ENCODE measurements at places on chromosomes 16 and 17.

DNA sequence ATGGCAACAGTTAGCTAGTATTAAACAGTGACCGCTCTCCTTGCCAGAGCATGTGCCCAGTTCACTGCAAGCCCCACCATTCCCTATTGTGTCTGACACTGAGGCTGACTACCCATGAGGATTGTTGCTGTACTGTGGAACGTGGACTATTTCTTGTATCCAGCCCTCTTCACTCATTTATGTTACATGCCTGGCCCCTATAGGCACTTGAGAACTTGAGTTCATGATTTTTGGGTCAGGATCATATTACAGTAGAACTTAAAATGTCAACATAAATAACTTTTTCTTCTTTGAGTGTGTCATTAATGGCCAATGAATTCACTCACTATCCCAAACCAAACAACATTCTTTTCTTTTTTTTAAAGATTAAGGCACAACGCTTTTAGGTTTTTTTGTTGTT lies 55.7 kb downstream of the LYRM1 start:
- peak; percentile 55 for DNase-seq

GRCh38 chr17:80068301-80069222 lies 32.1 kb downstream of the CCDC40 start:
- peak; percentile 82 for DNase-seq

GRCh38 chr17:66540131-66540781 lies 237.8 kb downstream of the PRKCA start:
- peak; percentile 85 for DNase-seq

- no peak for DNase-seq
Observed at GRCh38 chr17:19726631-19727376, 10.4 kb upstream of the SLC47A2 start.

DNA sequence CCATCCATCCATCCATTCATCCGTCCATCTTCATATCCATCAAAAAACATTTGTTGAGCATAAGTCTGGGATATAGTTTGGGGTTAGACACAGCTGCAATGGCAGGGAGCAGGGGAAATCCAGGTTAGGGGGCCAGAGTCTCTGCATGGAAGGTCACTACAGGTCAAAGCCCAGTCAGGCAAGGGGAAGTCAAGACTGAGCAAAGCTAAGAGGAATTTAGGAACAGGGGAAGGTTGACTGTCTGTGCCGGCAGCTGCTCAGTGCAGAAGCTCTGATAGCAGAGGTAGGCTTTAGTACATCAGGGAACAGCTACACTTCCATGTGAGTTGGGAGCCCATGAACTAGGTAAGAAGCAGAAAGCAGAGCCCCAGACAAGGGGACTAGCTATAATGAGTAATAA lies 68.1 kb downstream of the IRF8 start:
- no peak for DNase-seq

DNA sequence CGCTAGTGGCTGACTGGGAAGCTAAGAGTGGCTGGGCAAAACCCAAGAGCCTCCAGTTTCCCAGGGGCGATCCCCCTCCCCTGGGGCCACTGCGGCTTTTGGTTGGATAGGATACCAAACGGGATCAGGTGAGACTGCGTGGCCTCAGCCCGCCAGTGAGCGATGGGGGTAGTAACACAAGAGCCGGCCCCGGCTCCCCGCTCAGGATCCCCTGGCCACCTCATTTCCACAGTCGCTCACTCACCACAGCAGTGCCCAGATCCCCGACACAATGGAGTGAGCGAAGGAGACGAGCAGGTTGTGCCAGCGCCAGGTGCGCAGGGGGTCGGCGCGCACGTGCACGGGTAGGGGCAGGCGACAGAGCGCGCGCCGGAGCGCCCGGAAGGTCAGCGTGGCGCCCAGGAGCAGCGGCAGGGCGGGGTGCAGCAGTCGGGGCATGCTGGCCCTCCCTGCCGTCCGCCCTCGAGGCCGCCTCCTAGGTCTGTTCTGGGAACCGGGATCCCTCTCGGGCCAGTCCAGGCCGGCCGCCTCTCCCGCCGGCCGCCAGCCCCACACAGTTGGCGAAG lies 290 bp downstream of the TLCD1 start:
- DNase-seq, result peak; percentile 88

- no peak for DNase-seq
Observed at GRCh38 chr17:70053241-70054234, 21.5 kb upstream of the KCNJ16 start.

GRCh38 chr16:66020642-66021041 lies 345.8 kb upstream of the CDH5 start:
- peak; percentile 52 for DNase-seq

DNA sequence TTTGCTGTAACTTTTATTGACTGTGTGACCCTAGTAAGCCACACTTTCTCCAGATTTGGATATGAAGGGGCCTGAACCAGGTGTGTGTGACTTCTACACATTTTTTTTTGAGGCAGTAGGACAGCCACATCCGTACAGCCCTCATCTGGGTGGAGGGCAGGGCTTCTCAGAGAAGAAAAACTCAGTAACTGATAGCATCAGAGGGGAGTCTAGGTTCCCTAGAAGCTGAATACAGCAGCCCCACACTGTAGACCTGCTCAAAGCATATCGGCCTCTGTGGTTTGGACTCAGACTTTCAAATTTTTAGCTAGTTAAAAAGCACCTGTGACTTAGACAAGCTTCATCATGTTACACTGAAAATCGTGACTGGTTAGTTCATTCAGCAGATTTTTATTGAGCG lies 10.8 kb downstream of the PRSS54 start:
- DNase-seq, result no peak

DNA sequence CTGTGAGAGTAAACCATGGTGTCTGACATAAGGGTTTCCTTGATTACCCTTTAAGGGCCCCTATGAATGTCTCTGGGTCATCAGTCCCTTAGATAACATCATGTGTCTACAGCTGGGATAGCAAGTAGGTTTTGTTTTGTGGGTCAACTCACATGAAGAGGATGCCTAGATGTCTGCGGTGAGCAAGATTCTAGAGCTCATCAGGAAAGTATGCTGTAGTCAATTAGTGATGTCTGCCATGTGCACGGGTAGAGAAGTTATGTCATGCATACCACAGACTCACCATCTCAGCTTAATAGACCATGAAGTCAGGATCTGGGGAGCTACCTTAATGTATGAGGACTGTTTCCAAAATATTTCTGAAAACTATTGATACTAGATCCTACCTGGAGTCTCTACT lies 57.5 kb downstream of the CDH13 start:
- DNase-seq, result peak; percentile 55

DNA sequence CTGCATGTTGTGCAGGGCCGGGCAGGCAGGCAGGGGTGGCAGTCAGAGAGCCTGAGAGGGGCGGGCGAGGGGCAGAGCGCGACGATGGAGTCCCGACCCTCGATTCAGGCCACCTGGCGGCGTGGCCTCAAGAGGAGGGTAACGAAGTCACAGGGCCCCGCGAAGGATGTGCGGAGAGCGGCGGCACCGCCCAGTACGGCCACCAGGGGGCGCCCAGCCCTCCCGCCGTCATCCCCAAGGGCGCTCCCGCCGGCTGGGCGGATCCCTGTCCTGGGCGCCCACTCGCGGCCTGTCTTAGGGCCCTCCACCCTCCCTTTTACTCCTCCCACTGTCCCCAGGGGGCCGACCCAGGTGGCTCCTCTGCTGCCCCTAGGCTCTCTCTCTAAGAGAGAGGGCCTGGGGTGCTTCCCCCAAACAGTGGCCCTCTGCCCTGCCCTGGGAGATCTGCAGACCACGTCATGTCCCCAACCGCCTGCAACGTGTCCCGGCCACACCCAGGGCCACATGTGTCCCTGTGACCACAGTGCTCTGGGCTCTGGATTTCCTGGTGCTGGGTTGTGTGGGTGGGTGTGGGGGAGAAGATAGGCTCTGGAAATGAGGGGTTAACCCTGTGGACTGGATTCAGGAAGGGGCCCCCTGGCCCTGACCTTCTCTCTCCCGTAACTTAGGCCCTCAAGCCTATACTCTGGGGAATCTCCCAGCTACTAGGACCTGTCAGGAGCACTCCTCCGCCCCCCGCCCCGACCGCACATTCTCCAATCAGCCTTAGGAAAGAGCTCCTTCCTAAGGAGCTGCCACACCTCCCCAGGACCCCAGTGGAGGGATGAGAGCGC lies 5.9 kb downstream of the DPEP2 start:
- DNase-seq, result peak; percentile 76

GRCh38 chr16:2663553-2664546 lies 18.5 kb upstream of the KCTD5 start:
- DNase-seq, result peak; percentile 60

DNA sequence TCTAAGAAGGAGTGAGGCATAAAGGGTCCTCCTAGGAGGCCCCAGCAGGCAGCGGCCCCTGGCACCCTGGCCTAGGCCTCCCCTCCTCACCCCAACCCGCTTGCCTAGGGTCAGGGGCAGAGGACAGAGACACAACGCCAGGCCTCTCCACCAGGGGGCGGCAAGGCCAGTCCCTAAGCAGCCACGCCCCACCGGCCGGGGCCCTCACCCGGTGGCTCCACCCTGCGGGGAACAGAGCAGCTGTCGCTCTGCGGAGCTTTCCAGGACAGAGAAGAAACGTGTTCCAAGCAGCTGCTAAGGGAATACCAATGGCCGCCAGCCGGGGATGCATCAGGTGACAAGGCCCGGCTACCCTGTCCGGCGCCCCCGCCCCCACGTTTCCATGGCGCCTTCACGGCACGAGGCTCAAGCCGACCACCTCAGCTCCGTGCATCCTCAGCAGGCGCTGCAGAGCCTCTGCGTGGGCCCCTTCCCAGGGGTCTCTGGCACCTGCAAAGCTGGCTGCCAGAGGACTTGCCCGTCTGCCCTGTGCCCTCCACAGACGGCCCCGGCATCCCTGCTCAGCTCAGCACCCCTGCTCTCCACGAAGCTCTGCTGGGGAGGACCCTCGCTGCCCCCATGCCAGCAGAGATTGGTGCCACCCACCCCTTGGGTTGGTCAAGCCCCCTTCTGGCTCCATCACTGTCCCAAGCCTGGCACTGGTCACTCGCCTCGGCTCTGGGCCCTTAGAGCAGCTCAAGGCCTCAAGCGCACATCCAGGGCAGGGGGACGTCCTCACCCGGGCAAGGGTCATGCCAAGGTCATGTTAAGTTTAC lies 5.6 kb downstream of the ZNF598 start:
- DNase-seq, result peak; percentile 80

DNA sequence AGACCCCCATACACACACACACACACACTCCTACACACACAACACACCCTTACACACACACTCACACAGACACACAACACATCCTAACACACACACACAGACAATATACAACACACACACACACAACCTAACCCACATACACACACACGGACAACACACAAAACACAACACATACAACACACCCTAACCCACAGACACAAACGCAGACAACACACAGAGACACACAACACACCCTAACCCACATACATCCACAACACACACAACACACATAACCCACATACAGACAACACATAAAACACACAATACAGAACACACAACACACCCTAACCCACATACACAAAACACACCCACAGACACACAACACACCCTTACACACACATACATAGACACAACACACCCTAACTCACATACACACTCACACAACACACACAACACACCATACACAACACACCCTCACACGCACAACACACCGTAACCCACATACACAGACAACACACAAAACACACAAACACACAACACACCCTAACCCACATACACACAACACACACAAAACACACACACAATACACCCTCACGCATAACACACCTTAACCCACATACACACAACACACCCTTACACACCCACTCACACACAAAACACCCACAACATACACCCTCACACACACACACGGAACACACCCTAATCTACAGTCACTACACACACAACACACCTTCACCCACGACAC lies 4.4 kb downstream of the ASGR1 start:
- no peak for DNase-seq

DNA sequence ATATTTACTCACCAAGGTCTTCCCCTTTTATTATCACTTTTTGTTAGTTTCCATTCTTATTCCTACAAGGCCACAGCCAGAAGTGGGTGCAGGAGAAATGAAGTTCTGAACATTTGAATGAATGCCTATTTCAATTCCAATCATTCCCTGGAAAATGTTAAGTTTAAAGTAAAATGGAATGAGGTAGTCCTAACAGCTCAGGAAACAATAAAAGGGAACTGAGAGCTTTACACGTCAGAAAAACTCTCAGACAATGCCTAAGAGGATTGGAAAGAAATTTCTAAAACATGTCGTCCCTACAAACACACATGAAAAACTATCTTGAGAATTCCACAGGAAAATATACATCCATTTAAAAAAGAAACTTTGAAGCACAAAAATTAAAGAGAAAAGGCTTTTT lies 238.8 kb downstream of the STX8 start:
- DNase-seq, result no peak

GRCh38 chr17:56653877-56654276 lies 60.4 kb downstream of the NOG start:
- peak; percentile 67 for DNase-seq

GRCh38 chr17:40821536-40821935 lies 878 bp downstream of the KRT10 start:
- DNase-seq, result peak; percentile 75

GRCh38 chr17:3556916-3557767 lies 470 bp downstream of the TRPV3 start:
- no peak for DNase-seq

GRCh38 chr16:47928008-47928407 lies 227.8 kb downstream of the ABCC12 start:
- peak; percentile 6 for DNase-seq

DNA sequence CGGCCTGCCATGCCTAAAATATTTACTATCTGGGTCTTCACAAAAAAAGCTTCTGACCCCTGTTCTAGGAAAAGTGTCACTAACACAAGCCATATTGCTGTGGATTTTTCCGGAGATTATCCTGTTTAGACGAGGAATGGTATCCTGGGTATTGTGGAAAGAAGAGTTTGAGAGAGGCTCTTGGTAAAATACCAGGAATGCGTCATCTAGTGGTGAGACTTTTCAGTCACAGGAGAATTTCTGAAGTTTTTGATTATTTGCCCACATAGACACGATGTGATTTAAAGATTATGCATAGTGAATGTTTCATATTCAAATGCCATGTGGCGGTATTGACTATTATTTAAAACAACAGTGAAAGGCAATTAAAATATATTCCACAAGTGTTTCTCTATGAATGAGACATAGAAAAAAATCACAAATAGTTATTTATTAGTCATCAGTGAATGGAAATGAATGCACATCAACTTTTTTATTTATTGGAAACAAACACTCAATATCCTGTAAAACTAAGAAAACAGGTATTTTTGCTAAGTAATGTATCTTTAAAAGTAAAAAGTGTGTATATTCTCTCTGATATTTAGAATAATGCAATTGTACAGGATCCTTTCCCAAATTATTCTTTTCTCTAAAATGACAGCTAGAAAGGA lies 7.8 kb downstream of the KRT28 start:
- DNase-seq, result peak; percentile 58
